Neural cell (in vitro differentiated cells): ENCODE measurements at places on chromosomes 1 and 21. TPM values are rescaled to one million over a fixed set of nuclear protein-coding genes. Genes with fewer than 3 reads are reported as not detected.

PLD5 gene
- 0.64 and 0.92 TPM in 2 replicates for polyA plus RNA-seq

CHI3L2 gene
- polyA plus RNA-seq = not detected in 2 replicates

SYT14 gene
- polyA plus RNA-seq = 20.1 and 21.9 TPM in 2 replicates

CR1 gene
- polyA plus RNA-seq = not detected in 2 replicates

LACTBL1 gene
- polyA plus RNA-seq = not detected in 2 replicates

GPR37L1 gene
- not detected in 2 replicates for polyA plus RNA-seq

NPHS2 gene
- not detected in 2 replicates for polyA plus RNA-seq
